ENCODE measurements at places on chromosomes 1 and 21. TPM values are rescaled to one million over a fixed set of nuclear protein-coding genes. Genes with fewer than 3 reads are reported as not detected.
A peak's percentile ranks its signal among the peaks of the same experiment; 100 is the strongest.

DNA sequence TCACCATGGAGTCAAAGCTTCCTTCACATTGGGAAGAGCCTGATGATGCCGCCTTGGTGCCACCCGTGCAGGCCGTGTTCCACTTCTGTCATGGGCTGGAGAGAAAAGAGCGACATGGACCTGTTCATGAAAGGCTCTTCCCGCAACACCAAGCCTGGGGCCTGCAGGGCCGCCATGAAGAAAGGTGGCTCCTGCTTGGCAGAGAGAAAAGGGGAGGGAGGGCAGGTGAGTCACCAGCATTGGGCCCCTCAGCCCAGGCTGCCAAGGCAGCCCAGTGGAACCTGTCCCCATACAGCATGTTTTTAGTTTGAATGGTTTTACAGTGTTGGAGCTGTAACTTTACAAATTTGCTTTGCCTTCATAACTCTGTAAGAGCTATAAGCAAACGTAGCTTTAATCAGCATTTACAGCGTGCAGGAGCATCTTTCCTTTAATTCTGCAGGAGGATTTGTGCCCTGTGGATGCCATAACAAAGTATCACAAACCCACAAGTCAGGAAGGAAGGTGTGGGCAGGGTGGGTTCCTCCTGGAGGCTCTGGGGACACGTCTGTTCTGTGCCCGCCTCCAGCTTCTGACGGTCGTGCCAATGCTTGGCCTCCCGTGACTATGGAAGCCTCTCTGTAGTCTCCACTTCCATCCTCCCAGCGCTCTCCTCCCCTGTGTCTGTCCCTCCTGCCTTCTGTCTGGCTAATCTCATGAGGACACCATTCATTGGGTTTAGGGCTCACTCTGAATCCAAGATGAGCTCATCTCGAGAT lies 49.1 kb downstream of the RIPK4 start:
- no peaks in the 10 kb centered on the region for H3K36me3 ChIP-seq
- H3K27me3 ChIP-seq: no peaks in the 10 kb centered on the region
- H3K27ac ChIP-seq: no peak overlapping the region
- no peaks in the 10 kb centered on the region for H3K4me1 ChIP-seq
- DNase-seq: no peak

DNA sequence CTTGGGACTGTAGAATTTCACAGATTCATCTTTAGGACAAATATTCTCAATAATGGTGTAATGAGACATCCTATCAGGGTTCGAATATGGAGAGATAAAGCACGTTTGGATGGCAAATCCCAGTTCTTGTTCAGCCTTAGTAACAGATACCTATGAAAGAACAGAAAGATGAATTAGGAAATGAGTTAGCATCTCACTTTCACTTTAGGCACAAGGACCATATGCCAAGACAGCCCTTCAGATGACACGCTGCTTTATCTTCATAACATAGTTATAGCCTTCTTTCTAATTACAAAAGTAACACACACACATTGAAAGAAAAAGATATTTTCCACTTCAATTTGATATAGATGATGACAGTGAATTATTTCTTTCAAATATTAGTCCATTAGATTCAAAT lies 173.6 kb downstream of the TGFBR3 start:
- H3K27ac ChIP-seq: peak overlapping the region; percentile 38
- DNase-seq: no peak
- peaks cover 19% of the 10 kb centered on the region for H3K36me3 ChIP-seq

- DNase-seq: no peak
- H3K27ac ChIP-seq: no peak overlapping the region
- H3K4me3 ChIP-seq: no peak overlapping the region
- no peaks in the 10 kb centered on the region for H3K27me3 ChIP-seq
These were observed 121.8 kb upstream of the SLC44A3 start for GRCh38 chr1:94698356-94698755.

BEST4 gene
- total RNA-seq: 1.4 TPM

- no peaks in the 10 kb centered on the region for H3K27me3 ChIP-seq
- H3K27ac ChIP-seq: no peak overlapping the region
- H3K4me3 ChIP-seq: no peak overlapping the region
- no peaks in the 10 kb centered on the region for H3K36me3 ChIP-seq
- DNase-seq: no peak
These were observed 15.5 kb downstream of the CD101 start for GRCh38 chr1:117017062-117017461.

GRCh38 chr1:166676981-166677380 lies 162.3 kb upstream of the POGK start:
- H3K27ac ChIP-seq: no peak overlapping the region
- H3K27me3 ChIP-seq: no peaks in the 10 kb centered on the region
- DNase-seq: no peak

DNA sequence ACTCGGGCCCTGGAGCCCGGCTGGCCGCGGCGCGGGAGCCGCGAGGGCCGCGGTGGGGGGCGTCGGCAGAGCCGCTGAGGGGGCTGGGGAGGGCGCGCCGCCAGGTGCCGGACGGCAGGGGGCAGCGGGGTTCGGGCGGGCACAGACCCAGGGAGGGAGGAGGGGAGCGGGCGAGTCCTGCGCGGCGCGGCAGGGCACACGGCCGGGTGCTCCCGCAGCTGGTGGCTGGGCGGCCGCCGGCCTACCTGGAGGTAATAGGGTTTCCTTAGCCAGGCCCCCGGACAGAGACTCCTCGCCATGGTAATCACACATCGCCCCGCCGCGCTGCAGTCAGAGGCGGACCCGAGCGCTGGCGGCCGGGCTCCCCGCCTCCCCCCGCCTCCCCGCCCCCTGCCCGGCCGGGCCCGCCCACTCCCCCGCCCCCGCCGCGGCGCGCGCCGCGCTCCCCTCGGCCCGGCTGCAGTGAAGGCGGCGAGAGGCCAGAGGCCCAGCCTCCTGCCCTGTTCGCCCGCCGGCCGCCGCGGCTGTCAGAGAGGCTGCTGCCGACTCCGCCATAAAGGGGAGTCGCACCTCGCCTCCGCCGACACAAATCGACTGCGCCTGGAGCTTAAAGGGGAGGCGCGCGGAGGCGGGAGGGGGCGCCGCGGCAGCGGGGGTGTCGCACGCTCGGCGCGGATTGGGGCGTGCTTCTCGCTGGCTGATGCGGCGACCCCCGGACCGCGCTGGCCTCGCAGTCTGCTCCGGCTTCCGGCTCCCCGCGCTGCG lies at the start of gene DIPK1A:
Gene DIPK1A, minus strand, starts transcription at position 332 of the 765 bp plus-strand sequence. Its CDS starts 33 bp downstream, at position 299.
- H3K36me3 ChIP-seq: no peaks in the 10 kb centered on the region
- H3K27me3 ChIP-seq: no peaks in the 10 kb centered on the region

DNA sequence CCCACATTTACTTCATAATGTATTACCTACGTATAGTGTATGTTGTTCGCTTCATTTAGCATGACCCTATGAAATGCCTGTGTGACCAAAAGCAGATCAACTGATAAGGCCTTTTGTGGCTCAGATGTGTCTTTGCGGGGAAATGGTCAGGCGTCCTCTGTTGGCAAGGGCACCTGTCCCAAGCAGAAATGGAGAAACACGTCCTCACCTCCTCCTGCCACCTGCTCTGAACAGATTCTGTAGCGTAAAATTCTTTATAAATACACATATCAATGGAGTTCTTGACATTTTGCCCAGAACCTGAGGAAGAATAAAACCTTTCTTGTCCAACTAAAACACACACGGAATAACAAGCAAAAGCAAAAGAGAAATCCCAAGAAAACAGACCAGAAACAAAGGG lies 417.9 kb downstream of the KIF26B start:
- DNase-seq: no peak
- H3K27me3 ChIP-seq: no peaks in the 10 kb centered on the region
- H3K4me1 ChIP-seq: no peaks in the 10 kb centered on the region
- H3K36me3 ChIP-seq: no peaks in the 10 kb centered on the region
- no peak overlapping the region for H3K27ac ChIP-seq

- DNase-seq: no peak
- H3K4me1 ChIP-seq: no peaks in the 10 kb centered on the region
- no peaks in the 10 kb centered on the region for H3K27me3 ChIP-seq
- no peaks in the 10 kb centered on the region for H3K36me3 ChIP-seq
- no peak overlapping the region for H3K27ac ChIP-seq
- no peak overlapping the region for H3K4me3 ChIP-seq
These were observed 40.2 kb upstream of the CAMTA1 start for GRCh38 chr1:6745073-6745472.

PRAMEF5 gene
- total RNA-seq: not detected

GRCh38 chr1:25487628-25488027 lies 55.8 kb upstream of the LDLRAP1 start:
- peak; percentile 15 for DNase-seq
- peaks cover 5% of the 10 kb centered on the region for H3K4me1 ChIP-seq
- H3K27ac ChIP-seq: no peak overlapping the region
- H3K4me3 ChIP-seq: no peak overlapping the region
- peaks cover 51% of the 10 kb centered on the region for H3K36me3 ChIP-seq
- H3K27me3 ChIP-seq: no peaks in the 10 kb centered on the region

BSND gene
- total RNA-seq: not detected

- DNase-seq: no peak
- H3K27ac ChIP-seq: no peak overlapping the region
- no peaks in the 10 kb centered on the region for H3K36me3 ChIP-seq
- H3K4me1 ChIP-seq: peaks cover 6% of the 10 kb centered on the region
These were observed 60.8 kb upstream of the USP24 start for GRCh38 chr1:55275941-55276341.

GRCh38 chr1:3742439-3743298 lies 9.6 kb upstream of the CCDC27 start:
- no peak overlapping the region for H3K4me3 ChIP-seq
- H3K36me3 ChIP-seq: peaks cover 10% of the 10 kb centered on the region
- DNase-seq: no peak
- no peak overlapping the region for H3K27ac ChIP-seq

GRCh38 chr1:92853299-92853698 lies 21.5 kb downstream of the RPL5 start:
- H3K27me3 ChIP-seq: no peaks in the 10 kb centered on the region
- no peaks in the 10 kb centered on the region for H3K4me1 ChIP-seq
- DNase-seq: no peak
- H3K4me3 ChIP-seq: no peak overlapping the region
- no peak overlapping the region for H3K27ac ChIP-seq

DNA sequence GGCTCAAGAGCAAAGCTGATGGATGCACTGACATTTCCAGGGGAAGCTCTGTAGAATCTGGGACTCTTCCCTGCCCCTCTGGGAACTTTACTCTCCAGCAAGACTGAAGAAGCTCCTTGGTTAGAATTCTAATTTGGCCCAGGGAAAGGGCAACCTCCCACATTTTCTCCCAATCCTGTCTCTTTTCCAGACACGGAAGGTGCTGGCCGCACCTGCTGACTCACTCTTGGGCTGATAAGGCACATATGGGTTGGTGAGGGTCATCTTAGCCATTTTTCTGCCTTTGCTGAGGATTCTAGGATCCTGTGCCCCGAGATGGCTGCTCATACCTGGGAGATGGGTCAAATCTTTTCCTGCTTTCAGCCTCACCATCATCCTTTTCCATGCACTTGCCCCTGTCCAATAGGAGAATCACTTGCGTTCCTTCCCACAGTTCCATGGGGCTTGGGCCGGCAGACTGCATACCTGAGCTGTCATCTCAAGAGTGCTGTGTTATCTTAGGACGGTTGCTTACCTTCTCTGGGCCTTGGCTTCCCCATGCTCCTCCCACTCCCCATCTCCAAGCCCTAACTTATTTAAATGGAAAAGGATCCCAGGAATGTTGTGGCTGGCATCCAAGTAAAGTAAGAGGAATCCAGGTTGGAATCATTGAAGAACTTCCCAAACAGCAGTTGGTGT lies 1.3 kb downstream of the TINAGL1 start:
- H3K4me1 ChIP-seq: no peaks in the 10 kb centered on the region
- no peak overlapping the region for H3K4me3 ChIP-seq
- H3K27me3 ChIP-seq: no peaks in the 10 kb centered on the region

- H3K4me3 ChIP-seq: no peak overlapping the region
- no peaks in the 10 kb centered on the region for H3K27me3 ChIP-seq
- no peaks in the 10 kb centered on the region for H3K4me1 ChIP-seq
- H3K36me3 ChIP-seq: no peaks in the 10 kb centered on the region
- DNase-seq: no peak
These were observed 462.1 kb downstream of the LMO4 start for GRCh38 chr1:87790756-87791155.

TEX38 gene
- total RNA-seq: not detected

DNA sequence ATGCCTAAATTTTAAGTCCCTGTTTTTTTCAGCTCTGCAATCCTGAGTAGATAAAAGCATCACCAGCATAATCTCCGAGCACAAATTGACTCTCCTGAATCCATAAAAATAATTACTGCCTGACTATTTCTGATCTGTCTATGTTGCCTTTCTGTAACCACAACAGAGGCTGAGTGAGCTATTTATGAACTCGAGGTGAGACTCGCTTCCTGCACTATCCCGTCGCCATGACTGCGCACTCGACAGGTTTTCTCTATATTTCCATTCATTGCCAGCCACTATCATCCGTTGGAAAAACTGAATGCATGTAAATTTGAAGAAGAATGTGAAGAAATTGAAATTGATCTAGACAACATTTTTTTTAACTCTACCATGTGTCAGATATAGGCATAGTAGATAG lies 897.2 kb downstream of the ADGRL2 start:
- H3K36me3 ChIP-seq: no peaks in the 10 kb centered on the region
- no peak overlapping the region for H3K27ac ChIP-seq
- H3K4me3 ChIP-seq: no peak overlapping the region
- no peak for DNase-seq
- H3K27me3 ChIP-seq: no peaks in the 10 kb centered on the region
- H3K4me1 ChIP-seq: no peaks in the 10 kb centered on the region

DNA sequence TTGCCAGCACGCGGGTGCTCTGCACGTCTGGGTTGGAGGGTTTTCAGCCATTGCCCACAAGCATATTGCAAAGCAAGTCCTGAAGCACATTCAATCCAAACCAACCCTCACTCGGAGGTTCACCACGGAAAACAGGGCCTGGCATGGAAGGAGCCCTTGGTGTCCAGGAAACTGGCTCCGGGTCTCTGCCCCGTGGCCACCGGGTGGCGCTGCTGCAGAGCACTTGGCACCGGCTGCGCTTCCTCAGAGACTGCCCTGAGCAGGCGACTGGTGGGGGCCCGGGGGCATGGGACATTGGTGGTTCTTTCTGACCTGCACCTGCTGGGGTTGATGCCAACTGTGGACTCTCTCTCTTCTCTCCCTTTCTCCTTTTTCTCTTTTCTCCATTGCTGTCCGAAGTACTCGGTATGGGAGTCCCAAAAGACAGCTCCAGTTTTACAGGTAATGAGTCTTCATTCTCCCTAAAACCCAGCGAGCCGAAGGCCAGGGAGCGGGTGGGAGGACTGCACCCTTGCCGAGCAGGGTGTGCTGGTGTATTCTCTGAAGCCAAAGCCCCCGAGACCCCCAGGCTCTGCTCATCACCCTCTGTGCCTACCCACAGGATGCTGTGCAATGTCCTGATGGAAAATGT lies 4.1 kb upstream of the KCNAB2 start:
- DNase-seq: peak; percentile 27
- peaks cover 14% of the 10 kb centered on the region for H3K4me1 ChIP-seq
- peaks cover 26% of the 10 kb centered on the region for H3K36me3 ChIP-seq
- H3K27ac ChIP-seq: no peak overlapping the region
- H3K4me3 ChIP-seq: no peak overlapping the region

GRCh38 chr1:31458287-31458896 lies 45.4 kb downstream of the SERINC2 start:
- no peak for DNase-seq
- no peak overlapping the region for H3K27ac ChIP-seq
- H3K4me3 ChIP-seq: no peak overlapping the region
- peaks cover 9% of the 10 kb centered on the region for H3K27me3 ChIP-seq

DNA sequence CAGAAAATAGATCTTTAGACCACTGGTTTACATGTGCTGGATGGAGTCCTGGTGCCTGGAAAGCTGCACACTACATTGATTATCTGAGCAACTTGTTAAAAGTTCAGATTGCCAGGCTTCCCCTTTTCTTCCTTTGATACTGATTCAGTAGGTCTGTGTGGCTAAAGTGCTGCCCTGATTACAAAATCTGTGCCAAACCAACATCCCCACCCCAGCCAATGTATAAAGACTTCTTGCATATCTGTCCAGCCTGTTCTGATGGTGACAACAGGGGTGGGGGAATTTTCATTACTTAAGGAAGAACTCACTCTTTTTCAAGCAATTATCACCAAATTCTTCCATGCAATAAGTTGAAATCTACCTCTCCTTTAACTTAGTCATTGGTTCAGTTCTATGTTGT lies 135.5 kb downstream of the TNFSF18 start:
- DNase-seq: no peak
- no peak overlapping the region for H3K27ac ChIP-seq
- no peak overlapping the region for H3K4me3 ChIP-seq
